ENCODE measurements at places on chromosomes 2 and 18. TPM values are rescaled to one million over a fixed set of nuclear protein-coding genes. Genes with fewer than 3 reads are reported as not detected.

The KIF3C gene
- 9.0 TPM for total RNA-seq

The BCL2 gene
- 3.6 TPM for total RNA-seq

The SEPTIN10 gene
- total RNA-seq: 101 TPM

The UBR3 gene
- 39.5 TPM for total RNA-seq

The CHST9 gene
- not detected for total RNA-seq

The CCDC102B gene
- total RNA-seq: 35.3 TPM

The RFX8 gene
- 2.6 TPM for total RNA-seq

The UGT1A3 gene
- total RNA-seq: not detected

The GCKR gene
- total RNA-seq: 0.26 TPM

The DCDC2C gene
- not detected for total RNA-seq

The DNPEP gene
- total RNA-seq: 72.5 TPM

The HOXD10 gene
- total RNA-seq: not detected

The VSNL1 gene
- total RNA-seq: 1.2 TPM

The STARD6 gene
- total RNA-seq: not detected

The ERICH2 gene
- total RNA-seq: 3.1 TPM

The MYO5B gene
- total RNA-seq: under 0.01 TPM

The ARHGAP28 gene
- 27.2 TPM for total RNA-seq

The GREB1 gene
- 0.51 TPM for total RNA-seq

The SAG gene
- total RNA-seq: not detected

The FSIP2 gene
- 0.26 TPM for total RNA-seq

The UCN gene
- total RNA-seq: 1.2 TPM

The ACADL gene
- total RNA-seq: 0.51 TPM

The RUFY4 gene
- total RNA-seq: not detected

The RPRD1A gene
- 38.0 TPM for total RNA-seq

The TNFRSF11A gene
- 0.66 TPM for total RNA-seq

The UPP2 gene
- not detected for total RNA-seq

The INPP1 gene
- total RNA-seq: 13.4 TPM

The PCARE gene
- under 0.01 TPM for total RNA-seq

The SEMA4F gene
- 9.4 TPM for total RNA-seq

The PSMA8 gene
- not detected for total RNA-seq

The REG3G gene
- not detected for total RNA-seq
